ENCODE measurements at places on chromosomes 12 and 14.
A peak's percentile ranks its signal among the peaks of the same experiment; 100 is the strongest.

DNA sequence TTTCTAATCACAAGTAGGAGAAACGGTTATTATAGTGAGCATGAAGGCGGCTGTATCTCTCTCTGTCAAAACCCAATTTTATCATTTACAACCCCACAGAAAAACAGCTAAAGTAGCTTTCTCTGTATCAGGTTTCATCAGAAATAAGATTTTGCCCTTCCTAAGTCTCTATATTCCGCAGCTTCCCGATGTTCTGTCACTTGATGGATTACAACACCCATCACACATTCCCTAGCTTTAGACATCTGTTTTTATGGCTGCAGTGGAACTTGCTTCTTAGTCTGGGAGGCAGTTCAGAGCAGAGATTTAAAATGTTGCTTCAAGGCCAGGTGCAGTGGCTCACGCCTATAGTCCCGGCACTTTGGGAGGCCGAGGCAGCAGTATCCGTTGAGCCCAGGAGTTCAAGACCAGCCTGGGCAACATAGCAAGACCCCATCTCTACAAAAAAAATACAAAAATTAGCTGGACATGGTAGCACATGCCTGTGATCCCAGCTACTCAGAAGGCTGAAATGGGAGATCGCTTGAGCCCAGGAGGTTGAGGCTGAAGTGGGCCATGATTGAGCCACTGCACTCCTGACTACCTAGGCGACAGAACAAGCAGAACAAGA, 27.6 kb upstream of the FOXN3 start:
- no peak for DNase-seq

DNA sequence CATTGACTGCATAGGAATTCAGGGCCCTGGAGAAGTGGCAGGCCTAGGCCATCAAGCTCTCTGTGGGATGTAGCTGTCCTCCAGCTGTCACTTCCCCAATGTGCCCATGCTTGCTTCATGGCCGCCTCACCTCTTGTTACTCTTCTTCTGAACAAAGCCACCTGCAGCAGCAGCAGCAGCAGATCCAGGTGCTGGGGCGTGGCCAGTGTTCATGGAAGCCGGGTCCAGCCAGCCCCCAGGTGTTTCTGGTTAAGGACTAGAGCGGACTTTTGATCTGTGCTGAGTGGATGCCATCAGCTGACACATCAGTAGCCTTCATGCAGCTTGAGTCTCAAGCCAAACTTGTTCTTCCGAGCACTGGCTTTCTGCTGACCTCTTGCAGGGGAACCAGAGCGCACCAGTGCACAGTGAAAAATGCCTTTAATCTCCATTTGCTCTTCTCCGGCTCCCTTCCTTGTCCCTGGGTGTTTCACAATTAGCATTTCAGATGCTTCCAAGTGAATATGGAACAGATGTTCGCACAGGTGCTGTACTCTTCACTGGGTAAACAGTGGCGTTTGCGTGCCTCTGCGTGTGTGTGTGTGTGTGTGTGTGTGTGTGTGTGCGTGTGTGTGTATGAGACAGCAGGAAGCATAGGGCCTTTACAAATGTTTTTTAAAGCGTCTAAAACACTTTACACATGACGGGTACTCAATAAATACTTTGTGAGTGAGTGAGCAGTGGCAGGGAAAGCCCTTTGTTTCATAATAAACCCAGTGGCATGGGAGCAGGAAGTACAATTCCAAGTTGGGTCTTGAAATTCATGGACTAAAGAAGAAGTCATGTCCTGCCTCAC, 20.1 kb downstream of the TPCN1 start:
- DNase-seq: peak; percentile 98

- DNase-seq: no peak
Measured at GRCh38 chr14:89309670-89310177, 107.3 kb downstream of the FOXN3 start.

DNA sequence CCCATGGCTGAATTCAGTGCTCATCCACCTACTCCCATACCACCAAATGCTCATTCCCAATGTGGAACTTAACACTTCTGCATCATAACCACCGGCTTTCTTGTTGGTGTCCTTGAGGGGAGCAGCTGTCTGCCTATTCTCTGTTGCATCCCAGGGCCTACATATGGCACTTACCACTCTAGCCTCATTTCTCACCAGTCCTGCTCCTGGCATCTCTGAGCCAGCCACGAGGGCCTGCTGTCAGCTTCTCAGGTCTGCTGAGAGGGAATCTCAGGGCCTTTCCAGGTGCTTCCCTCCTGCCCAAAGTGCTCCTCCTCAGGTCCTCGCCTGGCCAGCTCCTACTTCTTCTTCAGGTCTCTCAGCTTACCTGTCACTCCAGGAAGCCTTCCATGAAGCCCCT, 24.0 kb upstream of the RND1 start:
- no peak for DNase-seq

- no peak for DNase-seq
Measured at GRCh38 chr14:86540636-86541247, 1010.8 kb downstream of the FLRT2 start.

DNA sequence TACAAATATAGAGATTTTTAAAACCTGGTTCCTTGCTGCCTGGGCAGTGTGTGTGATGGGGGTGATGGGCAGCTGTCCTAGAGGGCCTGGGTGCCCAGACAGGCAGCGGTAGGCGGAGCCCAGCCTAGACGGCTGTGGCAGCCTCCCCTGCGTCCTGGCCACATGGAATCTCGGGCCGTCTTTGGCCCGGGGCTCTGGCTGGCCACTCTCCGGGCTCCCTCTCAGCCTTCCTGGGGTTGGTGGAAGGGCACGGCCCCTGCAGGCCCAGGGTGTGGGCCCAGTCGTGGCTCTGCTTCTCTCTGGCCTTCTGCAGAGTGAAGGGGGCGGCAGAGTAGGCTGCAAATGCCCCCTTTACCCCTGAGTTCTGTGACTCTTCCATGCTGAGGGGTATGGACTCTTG, 2.3 kb downstream of the LRTM2 start:
- no peak for DNase-seq

- DNase-seq: no peak
Measured at GRCh38 chr14:43949400-43949799, 557.7 kb downstream of the FSCB start.

GRCh38 chr12:85874031-85874461, at the start of gene NTS:
TSS of gene NTS (plus strand) at chr12:85874295. CDS start at chr12:85874404, 109 bp downstream.
- DNase-seq: peak; percentile 57

DNA sequence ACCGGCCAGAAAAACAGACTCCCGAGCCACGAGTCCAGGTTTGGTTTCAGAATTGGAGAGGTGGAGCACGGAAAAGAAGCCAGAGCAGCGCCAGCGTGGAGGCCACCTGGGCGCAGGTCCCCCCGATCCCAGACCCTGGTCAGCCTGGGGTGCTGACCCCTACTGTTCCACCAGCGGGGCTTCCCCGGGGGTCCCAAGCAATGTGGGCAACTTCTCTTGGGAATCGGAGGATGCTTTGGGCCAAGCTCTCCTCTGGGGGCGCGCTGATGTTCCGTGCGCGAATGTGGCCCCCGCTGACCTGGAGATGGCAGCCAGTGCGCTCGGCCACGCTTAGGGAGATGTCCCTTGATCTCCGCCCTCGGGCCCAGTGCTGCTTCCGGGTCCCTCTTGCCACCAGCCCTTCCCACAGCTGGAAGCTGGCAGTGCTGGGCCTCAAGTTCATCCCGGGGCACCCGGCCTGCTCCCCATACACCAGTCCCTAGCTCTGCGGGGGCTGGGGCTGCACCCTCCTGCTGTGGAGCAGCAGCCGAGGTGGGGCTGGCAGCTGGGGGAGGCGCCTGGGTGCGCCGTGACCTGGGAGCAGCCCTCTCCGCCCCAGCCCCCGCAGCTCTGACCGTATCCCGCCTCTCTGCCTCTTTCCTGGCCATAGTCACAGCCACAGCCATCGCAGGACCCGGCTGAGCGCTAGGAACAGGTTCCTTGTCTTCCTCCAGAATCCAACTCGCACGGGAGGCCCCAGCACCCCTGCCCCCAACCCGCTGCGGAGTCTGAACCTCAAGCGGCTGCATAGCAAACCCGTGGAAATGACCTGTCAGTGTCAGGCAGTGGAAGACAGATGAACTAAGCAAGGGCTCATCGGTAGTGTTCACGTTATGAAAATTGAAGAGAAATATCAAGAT, 91.2 kb downstream of the RCOR1 start:
- DNase-seq: no peak

DNA sequence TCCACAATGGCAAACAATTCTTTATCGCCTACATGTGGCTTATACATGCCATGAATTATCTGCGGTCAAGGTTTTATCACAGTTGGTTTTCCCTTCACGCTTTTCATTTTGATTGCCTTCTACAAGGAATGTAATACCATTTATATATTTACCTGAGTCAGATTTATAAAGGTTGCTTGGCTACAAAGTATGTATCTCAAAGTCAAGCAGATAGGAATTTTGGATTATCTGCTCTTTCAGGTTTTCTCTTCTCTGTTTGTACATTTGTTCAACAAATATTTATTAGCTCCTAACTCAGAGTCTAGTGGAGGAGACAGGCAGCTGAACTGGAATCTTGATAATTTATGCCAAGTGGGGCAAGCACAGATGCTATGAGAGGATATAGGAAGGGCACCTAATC, 28.5 kb upstream of the CISTR start:
- DNase-seq: no peak

DNA sequence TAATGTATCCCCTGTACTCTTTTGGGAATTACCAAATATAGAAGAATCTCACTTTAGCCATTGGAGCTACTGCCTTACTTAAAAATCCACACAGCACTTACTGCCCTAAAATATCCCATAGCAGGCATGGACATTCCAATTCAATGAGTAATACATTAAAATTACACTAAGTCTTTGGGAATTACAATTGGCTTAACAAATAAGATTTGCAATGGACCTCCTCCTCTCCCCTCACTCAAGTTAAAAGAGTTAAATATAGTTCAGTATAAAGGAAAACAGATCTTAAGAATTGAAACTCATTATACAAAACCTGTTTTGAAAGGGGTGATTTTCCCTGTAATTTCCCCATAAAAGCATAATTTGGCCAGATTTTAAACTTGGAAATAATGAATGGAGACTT, 477.1 kb downstream of the SLC16A7 start:
- DNase-seq: peak; percentile 53

- no peak for DNase-seq
Measured at GRCh38 chr14:79415726-79416125, 795.6 kb downstream of the DIO2 start.

DNA sequence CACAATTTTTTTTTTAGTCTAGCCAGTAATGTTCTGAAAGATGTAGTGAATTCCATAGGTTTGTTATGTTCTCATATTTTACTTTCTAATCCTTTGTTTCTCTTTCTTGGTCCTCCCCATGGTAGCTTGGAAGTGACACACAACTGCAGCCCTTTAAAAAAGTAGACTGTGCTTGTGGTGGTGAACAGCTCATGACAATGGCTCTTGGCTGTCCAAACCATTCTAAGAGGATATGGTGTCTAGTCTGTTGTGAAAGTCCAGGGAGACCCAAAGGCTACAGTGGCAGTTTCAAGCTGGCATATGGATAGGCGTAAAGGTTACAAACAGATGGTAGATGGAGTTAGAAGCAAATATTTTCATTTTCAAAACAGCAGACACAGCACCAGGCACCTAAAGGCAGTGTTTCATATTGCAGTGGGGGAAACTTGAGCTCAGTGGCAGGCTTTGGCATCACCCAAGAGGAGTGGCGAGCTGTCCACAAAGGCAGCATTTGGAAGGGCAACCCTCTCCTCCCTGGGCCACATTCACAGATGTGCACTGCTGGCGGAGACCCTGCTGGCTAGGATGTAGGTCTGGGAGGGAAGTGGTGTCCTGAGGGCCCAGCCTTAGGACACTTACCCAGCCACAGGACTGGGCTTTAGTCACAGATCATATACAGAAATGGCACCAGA, 102.1 kb downstream of the DYRK2 start:
- peak; percentile 45 for DNase-seq

GRCh38 chr14:49036984-49037516, 549.1 kb downstream of the RPS29 start:
- DNase-seq: no peak

DNA sequence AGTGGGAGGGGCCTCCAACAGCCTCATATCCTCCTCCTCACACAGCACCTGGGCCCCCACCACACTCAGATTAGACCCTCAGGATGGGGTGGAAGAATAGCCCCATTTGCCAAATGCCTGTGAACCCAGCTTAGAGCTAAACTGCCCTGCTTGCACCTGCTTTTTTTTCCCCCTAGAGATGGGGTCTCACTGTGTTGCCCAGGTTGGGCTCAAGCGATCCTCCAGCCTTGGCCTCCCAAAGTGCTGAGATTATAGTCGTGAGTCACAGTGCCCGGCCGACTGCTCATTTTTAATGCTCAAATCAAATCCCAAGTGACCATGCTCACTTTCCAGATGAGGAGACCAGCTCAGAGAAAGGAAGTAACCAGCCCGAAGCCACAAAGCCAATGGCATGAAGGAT, 27.1 kb downstream of the TESC start:
- DNase-seq: no peak

DNA sequence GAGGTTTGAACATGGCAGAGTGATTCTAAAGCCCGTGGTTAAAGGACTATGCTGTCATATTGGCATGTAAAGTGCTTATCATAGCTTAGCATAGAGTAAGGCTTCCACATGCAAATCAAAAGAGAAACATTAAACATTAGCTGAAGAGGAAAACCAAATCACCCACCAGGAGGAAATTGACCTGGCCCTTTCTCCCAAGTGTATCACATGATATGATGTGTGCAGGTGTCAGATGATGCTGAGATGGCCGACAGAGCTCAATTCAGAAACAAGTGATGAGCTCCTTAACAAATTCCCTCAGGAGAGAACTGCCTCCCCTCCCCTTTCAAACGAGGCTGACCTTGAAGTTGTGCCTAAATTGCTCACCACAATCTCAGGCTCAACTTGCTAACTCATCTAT, 217.1 kb upstream of the BTG1 start:
- no peak for DNase-seq

- DNase-seq: peak; percentile 78
Measured at GRCh38 chr12:48936379-48936979, 11.2 kb upstream of the FKBP11 start.

- DNase-seq: no peak
Measured at GRCh38 chr12:64058541-64059265, 163.4 kb downstream of the KICS2 start.

DNA sequence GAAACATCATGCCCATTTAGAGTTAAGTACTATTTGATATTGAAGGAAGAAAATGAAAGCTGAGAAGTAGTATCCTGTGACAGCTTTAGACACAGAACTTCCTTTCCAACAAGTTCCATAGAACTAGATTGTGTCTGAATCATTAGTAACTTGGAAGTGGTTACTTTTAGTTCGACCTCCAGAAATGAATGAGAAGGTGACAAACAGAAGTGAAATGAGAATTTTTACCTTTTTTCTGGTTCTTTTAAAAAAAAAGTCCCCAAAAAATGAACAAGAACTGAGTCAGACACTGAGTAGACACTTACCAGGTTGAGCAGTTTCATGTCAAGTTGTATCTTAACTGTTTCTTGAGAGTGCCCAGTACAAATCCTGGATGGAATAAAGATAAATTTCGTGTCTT, 3.0 kb downstream of the ATP6V0A2 start:
- no peak for DNase-seq
